NCI-H2081 treated with DMSO at 0.1 percent for 48 hours (cell line): ENCODE measurements at places on chromosomes 16 and 17.

GRCh38 chr17:8300627-8301242, 5.5 kb upstream of the SLC25A35 start:
- no peak for DNase-seq

- DNase-seq = no peak
Measured at GRCh38 chr17:18187226-18187625, 3.6 kb downstream of the ALKBH5 start.

DNA sequence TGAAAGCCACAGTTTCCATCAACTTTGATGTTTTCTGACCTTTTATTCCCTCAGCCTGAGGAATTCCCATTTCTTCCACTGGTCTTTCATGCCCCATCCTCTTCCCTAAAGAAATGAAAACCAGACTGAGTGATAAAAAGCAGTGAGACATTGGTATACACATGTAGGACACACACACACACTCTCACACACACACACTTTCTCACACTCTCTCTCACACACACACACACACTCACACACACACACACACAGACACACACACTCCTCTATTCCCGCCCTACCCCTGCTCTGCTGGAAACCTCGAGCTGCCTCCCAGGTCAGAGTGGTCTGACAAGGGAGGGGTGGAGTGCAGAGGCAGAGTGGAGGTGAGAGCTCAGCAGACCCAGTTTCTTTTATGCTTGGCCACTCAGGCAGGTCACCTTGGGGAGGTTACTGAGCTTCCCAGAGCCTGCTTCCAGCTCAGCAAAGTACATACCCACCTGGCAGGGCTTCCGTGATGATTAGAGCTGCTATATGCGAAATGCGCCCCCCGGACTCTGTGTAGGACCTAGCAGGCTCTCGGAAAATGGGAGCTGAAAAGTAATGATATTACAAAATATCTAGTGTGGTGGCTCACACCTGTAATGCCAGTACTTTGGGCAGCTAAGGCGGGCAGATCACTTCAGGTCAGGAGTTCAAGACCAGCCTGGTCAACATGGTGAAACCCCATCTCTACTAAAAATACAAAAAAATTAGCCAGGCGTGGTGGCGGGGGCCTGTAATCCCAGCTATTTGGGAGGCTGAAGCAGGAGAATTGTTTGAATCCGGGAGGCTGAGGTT, 30.7 kb downstream of the CCR7 start:
- DNase-seq = no peak

DNA sequence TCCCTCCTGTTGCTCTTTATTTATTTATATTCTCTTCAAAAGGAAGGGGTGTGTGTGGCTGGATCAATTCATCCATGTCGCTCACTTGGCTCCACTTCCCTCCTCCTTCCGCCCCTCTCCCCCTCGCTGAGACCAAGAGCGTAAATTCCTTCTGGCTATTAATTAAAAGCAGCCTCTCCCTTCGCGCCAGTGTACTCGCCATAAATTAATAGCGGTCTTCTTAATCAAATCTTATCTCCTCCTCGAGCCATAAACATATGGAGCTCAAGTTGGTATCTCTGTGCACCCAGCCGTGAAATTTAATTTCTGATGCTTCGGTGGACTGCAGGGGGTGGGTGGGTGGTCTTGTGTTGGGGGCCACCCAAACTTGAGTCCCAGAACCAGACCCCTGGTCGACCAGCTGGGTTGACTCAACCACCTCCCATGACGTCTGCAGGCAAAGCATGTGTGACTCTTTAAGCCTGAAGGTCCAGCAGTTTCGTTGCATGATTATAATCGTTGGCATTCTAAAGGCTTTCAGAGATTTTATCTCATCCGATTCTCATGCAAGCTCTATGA, 57.9 kb downstream of the SDK2 start:
- DNase-seq = no peak

DNA sequence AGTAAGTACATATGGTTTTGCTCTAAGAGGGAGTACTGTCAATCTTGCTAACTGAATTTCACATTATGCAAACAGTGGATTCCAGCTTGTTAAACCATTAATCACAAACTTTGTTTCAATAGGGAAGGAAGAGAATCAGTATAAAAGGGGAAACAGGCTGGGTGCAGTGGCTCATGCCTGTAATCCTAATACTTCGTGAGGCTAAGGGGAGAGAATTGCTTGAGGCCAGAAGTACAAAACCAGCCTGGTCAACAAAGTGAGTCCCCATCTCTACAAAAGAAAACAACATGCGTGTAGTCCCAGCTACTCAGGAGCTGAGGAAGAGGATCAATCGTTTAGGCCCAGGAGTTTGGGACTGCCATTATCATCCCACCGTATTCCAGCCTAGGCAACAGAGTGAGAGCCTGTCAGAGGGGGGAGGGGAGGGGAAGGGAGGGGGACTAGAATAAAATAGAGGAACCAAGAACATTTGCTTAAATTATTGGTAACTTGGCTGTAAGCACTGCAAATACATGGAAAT, 65.7 kb downstream of the FBXL20 start:
- no peak for DNase-seq

DNA sequence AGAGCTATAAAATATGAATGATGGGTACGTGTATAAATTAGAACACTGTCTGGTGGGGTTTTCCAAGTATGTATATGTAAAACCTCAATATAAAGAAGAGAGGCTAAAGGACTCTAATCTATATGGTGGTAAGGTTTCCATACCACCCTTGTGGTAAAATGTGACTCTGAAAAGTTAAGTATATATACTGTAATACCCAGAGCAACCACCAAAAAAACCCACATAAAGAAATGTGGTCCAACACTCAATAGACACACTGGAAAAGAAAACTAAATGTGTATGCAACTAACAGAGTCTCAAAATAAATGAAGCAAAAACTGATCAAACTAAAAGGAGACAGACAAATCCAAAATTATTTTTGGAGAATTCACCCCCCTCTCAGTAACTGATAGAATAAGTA, 72.2 kb downstream of the XPO6 start:
- no peak for DNase-seq

GRCh38 chr16:12184419-12184917, 207.9 kb downstream of the SNX29 start:
- no peak for DNase-seq

DNA sequence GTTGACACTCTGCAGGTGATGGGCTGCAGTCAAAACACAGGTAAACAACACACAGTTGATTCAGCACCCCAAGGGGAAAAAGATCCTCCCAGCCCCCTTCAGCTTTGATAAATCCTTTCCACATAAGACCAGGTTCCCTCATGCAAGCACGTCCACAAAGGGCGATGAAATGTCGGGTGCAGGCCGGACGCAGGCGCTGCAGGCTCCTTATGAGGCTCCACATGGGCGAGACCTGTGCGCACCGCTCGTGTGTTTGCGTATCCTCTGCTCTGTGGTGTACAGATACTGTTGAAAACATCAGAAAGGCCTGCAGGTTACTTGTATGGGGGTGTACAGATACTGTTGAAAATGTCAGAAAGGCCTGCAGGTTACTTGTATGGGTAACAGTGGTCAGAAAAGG, 14.4 kb upstream of the ZNF750 start:
- no peak for DNase-seq

DNA sequence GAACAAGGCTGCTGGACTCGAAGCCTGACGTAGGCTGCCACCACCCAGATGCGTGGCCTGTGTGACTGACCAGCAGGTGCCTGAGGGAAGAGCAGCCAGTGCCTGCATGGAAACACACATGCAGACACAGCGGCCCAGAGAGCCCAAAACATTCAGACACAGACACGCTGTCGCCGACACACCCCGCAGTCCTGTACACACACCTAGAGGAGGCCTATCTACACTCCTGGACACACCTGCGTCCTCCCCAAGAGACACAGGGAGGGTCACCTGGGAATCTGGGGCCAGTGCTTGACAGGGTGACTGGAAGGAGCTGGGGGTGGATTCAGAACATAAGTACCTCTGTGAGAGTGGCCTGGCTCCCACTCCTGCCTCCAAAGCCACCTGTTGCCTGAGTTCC, 6.1 kb upstream of the TSPOAP1 start:
- no peak for DNase-seq

DNA sequence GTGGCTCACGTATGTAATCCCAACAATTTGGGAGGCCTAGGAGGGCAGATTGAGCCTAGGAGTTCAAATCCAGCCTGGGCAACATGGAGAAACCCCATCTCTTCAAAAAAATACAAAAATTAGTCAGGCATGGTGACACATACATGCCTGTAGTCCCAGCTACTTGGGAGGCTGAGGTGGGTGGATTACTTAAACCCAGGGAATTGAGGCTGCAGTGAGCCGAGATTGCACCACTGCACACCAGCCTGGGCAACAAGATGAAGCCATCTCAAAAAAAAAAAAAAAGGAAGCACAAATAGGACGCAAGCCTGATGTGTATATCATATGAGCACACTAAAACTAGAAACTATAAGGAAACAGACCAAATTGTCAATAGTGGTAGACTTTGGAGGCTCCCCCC, 17.1 kb upstream of the FLCN start:
- no peak for DNase-seq

DNA sequence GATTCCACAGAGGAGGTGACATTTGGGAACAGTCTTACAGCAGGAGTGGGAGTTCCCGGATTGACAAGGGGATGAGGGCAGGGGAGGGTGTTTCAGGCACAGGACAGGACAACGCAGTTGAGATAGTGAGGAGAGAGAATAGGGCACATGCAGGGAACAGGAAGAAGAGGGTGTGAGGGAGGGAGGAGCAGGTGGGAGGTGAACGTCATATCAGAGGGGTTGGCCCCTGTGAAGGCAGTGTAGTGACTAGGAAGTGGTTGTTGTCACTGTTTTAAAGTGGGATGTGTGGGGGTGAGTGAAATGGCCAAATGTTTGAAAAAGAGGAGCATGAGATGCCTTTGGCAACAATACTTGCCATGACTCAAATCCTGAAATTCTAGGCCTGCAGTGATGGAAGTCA, 12.2 kb downstream of the PRKCB start:
- DNase-seq = no peak

DNA sequence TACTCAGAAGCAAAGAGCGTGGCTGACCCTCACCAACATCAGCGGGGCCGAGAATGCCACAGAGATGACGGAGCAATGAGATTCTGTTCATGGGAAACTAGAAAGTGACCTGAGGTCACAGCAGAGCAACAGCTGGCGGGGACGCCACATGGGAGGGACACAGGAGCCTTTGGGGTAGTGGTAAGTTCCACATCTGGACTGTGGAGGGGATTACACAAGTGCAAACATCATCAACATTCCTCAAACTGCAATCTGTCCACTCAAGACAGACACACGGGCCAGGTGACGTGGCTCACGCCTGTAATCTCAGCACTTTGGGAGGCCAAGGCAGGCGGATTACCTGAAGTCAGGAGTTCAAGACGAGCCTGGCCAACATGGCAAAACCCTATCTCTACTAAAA, 11.2 kb downstream of the HAGH start:
- DNase-seq = no peak

DNA sequence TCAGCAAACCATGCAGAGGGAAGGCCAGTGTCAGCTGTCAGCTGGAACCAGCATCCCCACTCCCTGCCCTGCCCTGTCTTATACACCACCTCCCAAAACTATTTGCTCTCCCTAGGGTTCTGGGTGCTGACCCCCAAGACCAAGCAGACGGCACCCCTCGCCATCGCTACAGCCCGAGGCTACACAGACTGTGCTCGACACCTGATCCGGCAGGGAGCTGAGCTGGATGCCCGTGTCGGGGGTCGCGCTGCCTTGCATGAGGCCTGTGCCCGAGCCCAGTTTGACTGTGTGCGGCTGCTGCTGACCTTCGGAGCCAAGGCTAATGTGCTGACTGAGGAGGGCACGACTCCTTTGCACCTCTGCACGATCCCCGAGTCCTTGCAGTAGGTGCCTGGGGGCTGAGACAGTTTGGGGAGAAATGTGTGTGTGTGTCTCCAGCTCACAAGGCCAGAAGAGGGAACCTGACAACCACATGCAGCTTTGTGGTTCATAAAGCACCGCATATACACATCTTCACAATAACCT, 1.5 kb downstream of the ASB16 start:
- no peak for DNase-seq

- no peak for DNase-seq
Measured at GRCh38 chr17:65659512-65659911, 98.1 kb upstream of the AXIN2 start.

DNA sequence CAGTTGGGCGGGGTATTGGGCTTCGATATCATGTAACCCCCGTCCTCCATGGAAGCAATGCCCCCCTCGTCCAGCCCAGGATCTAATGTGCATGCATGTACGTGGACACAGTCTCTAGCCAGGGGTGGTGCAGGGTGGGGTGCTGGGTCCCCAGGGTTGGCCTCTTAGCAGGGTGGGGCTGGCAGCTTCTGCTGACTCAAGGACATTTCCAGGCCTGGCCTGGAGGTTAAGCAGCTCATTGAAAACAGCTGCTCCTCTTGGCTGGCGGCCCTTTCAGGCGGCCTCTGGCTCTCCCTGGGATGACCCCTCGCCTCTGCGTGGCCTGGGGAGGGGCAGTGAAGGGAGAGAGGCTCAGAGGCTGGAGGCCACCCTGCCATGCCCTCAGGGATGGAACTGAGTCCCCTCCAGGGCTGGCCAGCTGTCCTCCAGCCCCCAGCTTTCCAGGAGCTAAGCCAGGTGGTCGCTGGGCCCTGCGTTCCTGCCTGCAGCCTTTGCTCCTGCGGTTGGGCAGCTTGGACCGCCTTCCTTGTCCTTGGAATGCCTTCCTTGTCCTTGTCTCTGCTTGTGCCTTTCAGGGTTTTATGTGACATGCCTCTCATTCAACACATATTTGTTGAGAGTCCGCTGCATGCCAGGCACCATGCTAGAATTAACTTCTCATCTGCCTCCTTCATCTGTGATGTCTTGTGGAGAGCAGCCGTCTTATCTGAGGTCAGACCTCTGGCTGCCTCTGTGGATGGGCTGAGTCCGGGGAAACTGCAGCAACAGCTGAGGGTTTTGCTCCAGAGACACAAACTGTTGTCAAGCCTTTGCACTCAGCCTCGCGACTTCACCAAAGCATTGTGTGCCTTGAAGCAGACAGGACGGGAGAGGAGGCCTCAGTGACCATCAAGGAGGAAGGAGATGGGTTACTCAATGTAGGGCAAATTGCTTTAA, 26.6 kb downstream of the MRC2 start:
- no peak for DNase-seq

DNA sequence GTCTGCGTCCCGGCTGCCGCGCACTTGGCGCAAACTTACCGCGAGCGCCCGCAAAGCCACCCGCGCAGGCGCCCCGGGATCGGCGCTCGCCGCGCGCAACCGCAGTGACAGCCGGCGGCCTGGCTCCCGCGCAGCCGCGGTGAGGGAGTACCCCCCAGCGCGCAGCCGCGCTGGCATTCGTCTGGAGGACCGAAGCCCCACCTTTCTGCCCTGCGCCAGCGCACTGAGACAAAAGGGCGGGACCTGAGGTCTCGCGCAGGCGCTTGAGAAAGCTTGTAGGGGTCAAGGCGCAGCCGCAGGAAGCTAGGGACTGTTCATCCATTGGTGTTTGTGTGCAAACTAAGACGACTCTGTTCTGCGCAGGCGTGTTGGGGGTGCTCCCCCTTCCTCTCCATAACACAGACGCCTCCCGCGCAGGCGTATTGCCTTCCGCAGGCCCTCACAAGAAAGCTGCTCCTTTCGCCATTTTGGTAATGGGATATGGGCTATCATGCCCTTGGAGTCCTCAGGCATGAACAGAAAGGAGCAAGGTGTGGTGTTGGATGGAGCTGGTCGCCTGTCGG, at the start of gene PHF12:
TSS of gene PHF12 (minus strand) at position 91 of the 563 bp plus-strand sequence. CDS start 558 bp downstream, outside the sequence.
- peak; percentile 96 for DNase-seq

GRCh38 chr16:73051961-73052360, 4.0 kb upstream of the ZFHX3 start:
- DNase-seq = no peak

GRCh38 chr17:80959330-80960036, 32.2 kb upstream of the CHMP6 start:
- no peak for DNase-seq

- DNase-seq = no peak
Measured at GRCh38 chr16:12900156-12900555, 1.2 kb upstream of the SHISA9 start.

- no peak for DNase-seq
Measured at GRCh38 chr17:35765086-35765710, 4.5 kb downstream of the C17orf50 start.
